ENCODE measurements at places on chromosomes 2 and 18.

GRCh38 chr18:36297417-36298125, at the start of gene FHOD3:
TSS of gene FHOD3 (plus strand) at chr18:36297713. CDS start at chr18:36297836, 123 bp downstream.
- peak; percentile 40 for DNase-seq

- no peak for DNase-seq
Measured at GRCh38 chr18:63322908-63323634, 3.5 kb upstream of the BCL2 start.

DNA sequence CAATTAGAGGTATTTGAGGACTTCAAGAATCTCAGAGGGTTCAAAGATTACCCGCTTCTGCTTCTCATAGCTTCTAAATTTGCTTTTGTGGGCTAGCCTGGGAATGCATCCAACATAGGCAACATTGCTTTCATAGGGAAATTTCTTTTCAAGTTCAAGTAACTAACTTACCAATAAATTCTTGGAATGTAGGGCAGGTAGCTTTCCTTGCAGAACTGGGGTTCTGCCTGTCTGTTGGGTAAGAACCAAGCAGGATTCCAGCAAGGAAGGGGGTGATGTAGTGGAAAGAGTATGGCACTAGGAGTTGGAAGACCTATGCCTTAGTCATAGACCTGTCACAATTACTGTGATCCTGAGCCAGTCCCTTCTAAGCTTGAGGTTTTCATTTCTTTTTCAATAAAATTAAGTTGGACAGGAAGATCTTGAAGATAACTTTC, 164.1 kb downstream of the FHOD3 start:
- DNase-seq: no peak

GRCh38 chr18:49017813-49018553, 67.2 kb upstream of the SMAD7 start:
- DNase-seq: no peak

- DNase-seq: no peak
Measured at GRCh38 chr2:233674995-233675394, 3.3 kb downstream of the UGT1A9 start.

DNA sequence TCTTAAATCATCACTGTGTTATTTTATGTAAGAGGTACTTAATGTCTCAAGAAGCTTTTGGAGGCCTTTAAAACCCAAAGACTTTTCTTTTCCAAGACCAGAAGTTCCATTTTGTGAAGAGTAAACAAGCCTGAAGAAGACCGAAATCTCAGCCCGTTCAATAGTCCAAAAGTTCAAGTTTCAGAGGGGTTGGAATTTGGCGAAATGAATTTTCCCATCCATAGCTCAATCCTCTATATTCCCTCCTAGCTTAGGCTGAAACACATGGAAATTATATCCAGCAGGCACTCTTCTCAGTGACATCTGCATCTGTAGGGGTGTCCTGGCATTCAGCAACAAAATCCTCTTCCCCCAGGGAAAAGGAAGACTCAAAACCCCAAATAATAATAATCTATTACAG, 344.6 kb downstream of the ARHGAP15 start:
- DNase-seq: no peak

GRCh38 chr2:58865436-58865835, 624.3 kb upstream of the FANCL start:
- no peak for DNase-seq

DNA sequence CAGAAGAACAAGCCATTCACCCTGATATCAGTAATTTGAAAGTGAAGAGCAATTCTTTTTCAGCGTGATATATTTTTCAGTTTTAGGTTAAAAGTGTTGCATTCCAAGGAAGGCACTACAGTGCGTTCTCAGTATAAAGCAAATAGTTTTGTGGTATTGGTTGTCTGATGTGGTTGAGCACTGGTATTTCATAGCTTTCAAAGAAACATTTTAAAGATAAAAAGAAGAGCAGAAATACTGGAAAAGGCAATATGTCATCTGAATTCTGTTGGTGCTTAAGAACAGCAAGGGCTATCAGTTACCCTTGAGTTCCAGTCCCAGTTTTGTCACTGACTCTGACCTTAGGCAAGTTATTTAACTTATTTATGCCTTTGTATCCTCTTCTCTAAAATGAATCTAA, 191.6 kb downstream of the BABAM2 start:
- DNase-seq: no peak

DNA sequence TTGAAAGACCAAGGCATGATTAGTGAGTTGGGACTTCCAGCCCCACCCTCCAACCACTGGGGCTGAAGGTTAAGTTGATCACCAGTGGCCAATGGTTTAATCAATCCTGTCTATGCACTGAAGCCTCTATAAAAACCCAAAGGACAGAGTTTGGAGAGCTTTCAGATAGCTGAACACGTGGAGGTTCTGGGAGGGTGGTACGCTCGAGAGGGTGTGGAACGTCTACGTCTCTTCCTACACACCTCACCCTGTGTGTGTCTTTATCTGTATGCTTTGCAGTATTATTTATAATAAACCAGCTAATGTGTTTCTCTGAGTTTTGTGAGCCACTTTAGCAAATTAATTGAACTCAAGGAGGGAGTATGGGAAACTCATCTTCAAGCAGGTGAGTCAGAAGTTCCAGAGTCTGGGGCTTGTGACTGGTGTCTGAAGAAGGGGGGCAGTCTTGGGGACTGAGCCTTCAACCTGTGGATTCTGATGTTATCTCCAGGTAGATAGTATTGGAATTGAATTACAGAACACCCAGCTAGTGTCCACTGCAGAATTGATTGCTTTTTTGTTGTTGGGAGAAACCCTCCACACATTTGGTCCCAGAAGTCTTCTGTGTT, 20.3 kb downstream of the ACTR3 start:
- no peak for DNase-seq

DNA sequence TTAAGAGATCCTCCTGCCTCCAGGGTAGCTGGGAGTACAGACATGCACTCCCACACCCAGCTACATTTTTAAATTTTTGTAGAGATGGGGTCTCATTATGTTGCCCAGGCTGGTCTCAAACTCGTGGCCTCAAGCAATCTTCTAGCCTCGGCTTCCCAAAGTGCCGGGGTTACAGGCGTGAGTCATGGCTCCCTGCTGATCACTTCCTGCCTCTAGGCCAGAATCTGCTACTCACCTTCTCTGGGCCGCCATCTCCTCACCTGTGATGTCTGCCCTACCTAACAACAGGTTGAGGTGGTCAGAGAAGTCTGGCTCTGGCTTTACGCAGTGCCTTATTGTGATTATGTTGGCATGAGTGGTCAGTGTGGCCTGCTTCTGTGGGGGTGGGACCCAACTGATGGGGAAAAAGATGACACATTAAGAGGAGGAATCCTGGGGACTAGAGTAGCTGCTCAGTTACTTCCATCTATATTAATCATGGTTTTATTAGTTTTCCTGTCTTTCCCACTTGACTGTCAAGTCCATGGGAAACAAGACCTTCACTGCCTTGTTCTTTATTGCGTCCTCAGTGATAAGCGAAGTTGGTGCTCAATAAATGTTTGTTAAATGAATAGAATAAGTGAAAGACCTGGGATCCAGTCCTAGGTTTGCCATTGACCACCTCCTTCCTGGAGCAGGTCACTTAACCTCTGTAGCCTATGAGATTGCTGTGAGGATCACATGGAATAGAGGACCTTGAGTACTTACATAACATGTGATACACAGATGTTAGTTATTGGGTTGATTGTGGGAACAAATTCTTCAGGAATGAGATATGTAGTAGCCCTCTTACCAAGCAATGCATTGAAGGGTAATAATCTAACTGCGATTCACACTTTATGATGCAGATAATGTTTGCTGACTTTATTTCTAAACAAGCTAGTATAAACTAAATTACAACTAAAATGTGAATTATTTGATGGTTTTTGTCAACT, 15.7 kb downstream of the KCTD1 start:
- DNase-seq: no peak

DNA sequence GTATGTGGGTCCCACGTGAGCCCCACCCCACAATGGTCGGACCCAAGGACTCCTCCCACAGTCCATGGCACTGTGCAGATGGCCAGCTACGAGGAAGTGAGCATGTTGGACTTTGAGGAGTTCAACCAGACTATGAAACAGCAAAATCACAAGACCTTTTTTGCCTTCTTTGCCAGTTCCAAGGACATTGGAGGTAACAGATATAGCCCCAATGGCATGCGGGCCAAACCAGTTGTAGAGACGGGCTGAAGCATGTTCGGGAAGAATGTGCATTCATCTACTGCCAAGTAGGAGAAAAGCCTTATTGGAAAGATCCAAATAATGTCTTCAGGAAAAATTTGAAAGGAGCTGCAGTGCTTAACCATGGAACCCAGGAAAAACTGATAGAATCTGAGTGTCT, 12.6 kb downstream of the DNER start:
- DNase-seq: no peak

DNA sequence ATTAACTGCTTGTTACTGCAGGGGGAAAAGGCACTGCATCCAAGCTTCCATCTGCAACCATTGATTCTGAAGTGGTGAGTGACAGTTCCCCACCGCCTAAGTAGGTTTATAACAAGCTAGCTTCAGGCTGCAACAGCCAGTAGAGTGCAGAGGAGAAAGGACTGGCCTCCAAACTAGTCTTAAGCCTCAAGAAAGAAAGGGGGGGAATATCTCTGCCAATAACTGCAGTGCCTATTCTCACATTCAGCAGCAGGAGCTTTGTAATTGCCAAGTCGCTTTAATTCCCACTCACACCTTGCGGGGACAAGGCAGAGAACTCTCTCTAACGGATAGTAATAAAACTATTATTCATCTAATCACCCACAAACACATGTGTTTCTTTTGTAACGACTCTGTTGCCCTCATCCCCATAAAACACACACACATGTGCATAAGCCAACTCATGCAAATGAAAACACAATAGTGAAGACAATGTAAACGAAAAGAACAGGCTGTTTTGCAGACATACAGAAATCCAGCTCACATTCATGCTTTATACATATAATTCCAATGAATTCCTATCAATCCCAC, 1963.3 kb upstream of the PIK3C3 start:
- DNase-seq: no peak

GRCh38 chr2:232794981-232795380, 18.6 kb upstream of the KCNJ13 start:
- no peak for DNase-seq

DNA sequence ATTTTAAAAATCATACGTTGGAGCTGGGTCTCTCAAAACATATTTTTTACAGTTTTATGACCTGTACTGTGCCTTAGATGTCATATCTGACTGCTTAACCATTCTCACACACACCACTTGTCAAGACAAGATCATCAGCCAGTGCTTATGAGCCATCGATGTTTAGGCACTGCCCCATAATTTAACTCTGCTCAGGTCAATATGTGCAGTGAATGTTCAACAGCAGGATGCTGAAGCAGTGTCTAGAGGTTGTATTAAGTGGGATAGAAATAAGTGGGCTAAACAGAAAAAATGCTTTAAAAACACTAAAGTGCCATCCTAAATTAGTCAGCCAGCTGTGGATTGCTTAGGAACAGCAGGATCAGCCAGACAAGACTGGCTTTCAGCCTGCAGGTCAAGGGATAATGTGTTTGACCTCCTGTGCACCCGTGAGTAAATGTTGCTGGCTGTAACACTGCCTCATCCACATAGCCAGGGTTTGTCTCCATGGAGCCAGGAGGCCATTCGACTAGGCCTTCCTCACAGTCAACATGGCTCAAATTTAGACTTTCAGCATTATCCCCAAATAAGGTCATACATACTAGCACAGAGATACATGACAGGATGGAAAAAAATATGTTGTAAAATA, 139.0 kb upstream of the NXPH2 start:
- DNase-seq: no peak

DNA sequence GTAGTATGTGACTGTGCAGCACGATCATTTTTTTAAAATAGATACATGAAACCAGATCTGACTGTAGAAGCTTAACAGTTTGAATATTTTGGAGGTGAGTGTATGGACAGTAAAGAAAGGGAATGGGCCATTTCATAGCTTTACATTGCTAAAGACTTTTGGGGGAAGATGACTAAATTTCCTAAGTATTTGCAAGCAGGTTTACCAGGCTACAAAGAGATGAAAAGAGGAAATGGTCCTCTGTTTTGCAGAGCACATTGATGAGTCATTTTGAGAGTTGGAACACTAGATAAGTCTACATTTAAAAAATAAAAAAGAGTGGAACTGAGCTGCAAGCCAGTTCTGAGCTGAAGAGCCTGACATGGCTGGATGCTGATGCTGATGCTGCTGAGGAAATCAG, 115.7 kb upstream of the LRATD1 start:
- no peak for DNase-seq

DNA sequence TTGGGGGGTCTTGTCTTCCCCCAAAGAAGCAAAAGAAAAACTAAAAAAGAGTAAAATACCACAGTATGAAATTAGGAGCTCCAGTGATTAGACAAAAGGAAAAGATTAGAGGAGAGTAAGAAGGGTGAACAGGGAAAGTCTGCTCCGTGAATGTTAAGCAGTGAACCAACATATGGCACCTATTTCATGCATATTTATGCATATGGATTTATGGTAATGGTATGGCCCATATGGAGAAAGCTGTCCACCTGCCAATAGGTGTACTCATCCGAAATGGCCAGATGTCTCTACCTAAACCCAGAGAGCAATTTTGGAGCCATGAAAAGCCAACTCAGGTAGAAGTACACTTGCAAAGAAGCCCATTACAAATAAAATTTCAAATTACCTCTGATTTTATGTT, 404.0 kb upstream of the RAB6C start:
- no peak for DNase-seq

DNA sequence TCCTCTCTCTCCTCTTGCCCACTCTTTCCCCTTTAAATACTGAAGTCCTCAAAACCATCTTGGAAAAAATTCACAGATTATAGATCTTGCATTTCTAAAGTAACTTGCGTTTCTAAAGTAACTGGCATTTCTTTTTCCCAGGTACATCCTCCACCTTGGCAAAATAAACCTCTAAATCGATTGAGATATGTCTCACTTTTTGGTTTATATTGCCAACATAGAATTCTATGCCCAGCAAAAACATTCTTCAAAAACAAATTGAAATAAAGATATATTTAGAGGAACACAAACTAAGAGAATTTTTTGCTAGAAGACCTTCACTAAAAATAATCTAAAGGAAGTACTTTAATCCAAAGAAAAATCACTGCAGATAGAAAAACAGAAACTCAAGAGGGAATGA, 122.5 kb upstream of the RBMS1 start:
- DNase-seq: no peak

- no peak for DNase-seq
Measured at GRCh38 chr18:74290021-74290420, 1.7 kb downstream of the CYB5A start.

GRCh38 chr2:150188800-150189199, 298.7 kb downstream of the RND3 start:
- no peak for DNase-seq

- DNase-seq: no peak
Measured at GRCh38 chr18:12031846-12032245, 50.5 kb downstream of the IMPA2 start.

- no peak for DNase-seq
Measured at GRCh38 chr2:137870682-137871081, 93.6 kb upstream of the HNMT start.

- no peak for DNase-seq
Measured at GRCh38 chr2:149006883-149007543, 31.5 kb upstream of the LYPD6B start.

GRCh38 chr2:236375973-236376476, 111.8 kb upstream of the ASB18 start:
- DNase-seq: no peak
